ENCODE measurements at places on chromosomes 12 and 14. TPM values are rescaled to one million over a fixed set of nuclear protein-coding genes. Genes with fewer than 3 reads are reported as not detected.

DNA sequence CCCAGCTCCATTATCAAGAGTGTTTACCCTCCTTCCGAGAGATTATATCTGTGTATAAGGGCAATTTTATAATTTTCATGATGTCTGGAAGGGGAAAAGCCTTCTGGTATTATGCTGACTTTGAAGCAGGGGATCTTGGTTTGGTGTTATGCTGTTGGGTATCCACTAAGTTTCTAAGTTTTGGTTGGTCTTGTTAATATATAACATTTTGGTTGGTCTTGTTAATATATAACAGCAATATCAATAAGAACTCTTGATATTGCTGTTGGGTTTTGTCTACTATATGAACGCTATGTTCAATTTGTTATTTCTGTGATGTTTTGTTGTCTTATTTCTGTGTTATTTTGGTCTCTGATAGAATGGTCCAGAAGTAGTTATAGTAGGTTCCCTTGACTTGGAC lies 349.2 kb upstream of the LRFN5 start:
- no peak for DNase-seq

- no peak for DNase-seq
Observed at GRCh38 chr12:100083308-100083707, 59.4 kb downstream of the BLTP3B start.

GRCh38 chr12:8491646-8492530 lies 21.4 kb upstream of the CLEC4D start:
- no peak for DNase-seq

The TAS2R8 gene
- total RNA-seq, result not detected

The PIWIL1 gene
- not detected for total RNA-seq
